Choroid plexus epithelial cell (primary cell): ENCODE measurements at places on chromosomes 5 and 9.

GRCh38 chr5:119682372-119682771 is 53.0 kb downstream of the FAM170A start:
- DNase-seq, result no peak

GRCh38 chr5:8845296-8845695 is 700.6 kb downstream of the SEMA5A start:
- no peak for DNase-seq

DNA sequence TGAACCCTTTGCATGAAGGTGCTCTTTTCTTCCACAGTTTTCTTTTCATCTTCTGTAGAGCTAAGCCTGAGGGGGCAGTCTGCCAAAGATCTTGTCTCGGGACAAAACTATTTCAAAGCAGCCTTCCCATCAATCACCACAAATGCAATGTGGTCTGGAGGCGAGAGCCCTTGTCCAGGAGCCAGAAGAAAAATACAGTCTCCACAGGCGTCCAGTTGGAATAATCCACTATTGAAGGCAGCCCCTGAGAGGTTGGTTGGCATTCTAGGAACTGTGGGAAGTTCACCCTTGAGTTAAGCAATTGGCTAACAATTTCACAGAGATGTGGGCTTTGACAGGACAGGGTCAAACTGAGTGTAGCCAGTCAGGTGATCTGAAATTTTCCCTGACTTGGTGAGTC is 72.0 kb downstream of the SEMA6A start:
- peak; percentile 84 for DNase-seq

DNA sequence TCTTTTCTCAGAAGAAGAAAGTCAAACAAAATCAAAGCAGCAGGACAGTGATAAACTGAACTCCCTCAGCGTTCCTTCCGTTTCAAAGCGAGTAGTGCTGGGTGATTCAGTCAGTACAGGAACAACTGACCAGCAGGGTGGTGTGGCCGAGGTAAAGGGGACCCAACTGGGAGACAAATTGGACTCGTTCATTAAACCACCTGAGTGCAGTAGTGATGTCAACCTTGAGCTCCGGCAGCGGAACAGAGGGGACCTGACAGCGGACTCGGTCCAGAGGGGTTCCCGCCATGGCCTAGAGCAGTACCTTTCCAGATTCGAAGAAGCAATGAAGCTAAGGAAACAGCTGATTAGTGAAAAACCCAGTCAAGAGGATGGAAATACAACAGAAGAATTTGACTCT is 2.7 kb downstream of the CAMLG start:
- DNase-seq, result no peak

- peak; percentile 14 for DNase-seq
Measured at GRCh38 chr9:11269036-11269435, 656.2 kb upstream of the PTPRD start.

DNA sequence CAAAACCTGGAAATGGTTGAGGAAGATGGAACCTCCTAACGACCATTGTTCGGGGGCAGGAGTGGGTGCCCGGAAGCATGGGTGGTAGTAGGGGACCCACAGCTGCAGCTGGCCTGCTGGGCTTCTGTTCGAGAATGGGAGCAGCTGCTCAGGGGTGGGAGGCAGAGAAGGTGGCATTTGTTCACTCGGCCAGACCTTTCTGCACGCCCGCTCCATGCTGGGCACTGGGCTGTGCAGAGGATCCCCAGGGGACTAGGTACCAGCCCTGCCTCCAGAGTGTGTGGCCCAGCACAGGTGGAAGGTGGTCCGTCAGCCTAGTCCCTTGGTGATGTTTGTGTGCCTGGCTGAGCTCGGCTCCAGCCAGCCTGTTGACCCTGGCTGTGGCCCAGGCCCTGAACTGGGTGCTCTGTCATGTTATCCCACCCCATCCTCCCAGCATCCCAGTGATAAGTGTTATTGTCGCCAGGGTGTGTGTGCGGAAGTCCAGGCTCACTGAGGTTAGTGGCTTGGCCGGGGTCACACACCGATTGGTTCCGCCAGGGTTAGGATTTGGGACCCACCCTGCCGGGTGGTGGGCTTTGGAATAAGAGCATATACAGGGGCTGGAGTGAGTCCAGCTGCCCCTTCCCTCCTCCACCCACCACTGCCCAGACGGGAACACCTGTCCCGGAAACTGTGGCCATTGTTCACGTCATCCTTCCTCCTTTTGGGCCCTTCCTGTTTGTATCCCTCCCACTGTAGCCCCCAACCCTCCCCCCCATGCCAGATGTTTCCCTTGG is 4.8 kb downstream of the N4BP3 start:
- DNase-seq, result no peak

- peak; percentile 36 for DNase-seq
Measured at GRCh38 chr5:106121972-106122605, 1548.6 kb downstream of the EFNA5 start.

DNA sequence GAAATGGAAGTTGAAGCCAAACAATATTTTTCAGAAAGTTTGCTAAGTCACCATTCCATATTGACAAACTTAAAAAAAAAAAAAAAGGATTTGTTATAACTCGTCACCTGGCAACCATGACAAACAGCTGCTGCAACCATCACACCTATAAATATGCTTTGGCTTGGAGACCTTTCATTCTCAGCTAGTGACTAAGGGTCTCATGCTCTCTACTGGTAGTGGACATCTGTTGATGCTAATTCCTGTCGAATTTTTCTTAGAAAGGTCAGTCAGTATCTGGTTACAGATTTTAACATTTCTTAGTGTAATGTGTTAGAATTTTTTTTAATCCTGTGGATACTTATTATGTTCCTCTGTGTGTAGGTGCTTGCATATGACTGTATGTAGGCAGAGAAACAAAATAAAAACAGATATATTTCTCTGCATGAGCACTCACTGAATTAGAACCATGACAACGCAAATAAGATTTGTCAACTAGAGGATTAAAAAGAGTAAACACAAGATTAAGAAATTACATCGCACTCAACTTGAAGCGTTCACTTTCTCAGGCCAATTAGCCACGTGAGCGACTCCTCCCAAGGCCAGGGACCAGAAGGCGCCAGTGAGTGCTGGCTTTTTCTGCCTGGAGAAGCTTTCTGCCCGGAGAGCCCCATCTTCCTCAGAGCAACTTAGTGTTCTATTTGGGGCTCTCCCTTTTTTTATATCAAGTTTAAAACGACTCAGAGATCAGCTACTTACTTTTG is 27.0 kb upstream of the ZNF622 start:
- peak; percentile 97 for DNase-seq

GRCh38 chr5:141330299-141331080 is at the start of gene PCDHGA1:
PCDHGA1 (plus strand) TSS chr5:141330514.
- DNase-seq, result peak; percentile 67

- no peak for DNase-seq
Measured at GRCh38 chr5:87674235-87674634, 261.5 kb upstream of the CCNH start.

DNA sequence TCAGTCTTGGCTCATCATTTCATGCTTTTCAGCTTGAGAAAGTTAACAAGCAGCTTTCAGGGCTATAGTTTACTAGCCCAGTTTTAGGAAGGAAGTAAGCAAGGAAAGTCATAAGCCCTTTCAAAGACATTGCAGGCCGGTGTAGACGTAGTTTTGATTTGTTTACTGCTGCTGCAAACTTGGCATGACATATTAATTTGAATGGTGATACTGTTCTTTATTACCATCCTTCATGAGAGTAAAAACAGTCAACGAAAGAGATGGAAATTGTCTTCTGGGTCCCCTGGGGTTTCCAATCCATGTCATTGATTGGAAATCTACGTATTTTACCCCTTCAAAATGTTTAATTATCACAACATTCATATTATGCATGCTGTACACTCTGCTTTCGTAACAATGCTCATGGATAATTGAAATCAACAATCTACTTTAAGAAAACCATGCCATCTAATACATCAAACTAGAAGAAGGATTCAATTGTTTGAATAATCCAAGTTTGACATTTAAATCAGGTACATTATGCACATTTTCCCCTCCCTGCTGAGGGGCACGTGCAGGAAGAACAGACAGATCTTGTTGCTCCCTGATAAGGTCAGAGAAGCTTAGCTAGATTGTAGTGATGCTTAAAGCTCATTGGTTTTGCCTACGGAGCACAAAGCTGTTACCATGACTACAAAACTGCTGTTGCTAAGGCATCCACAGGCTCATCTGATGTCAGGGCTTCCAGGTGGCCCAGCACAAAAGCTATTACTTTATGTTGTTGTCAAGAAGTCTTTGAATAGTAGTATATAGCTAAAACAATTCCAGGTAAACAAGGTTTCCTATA is 139.9 kb upstream of the PRLR start:
- peak; percentile 0 for DNase-seq

GRCh38 chr9:127723444-127723843 is 7.6 kb downstream of the TTC16 start:
- DNase-seq, result peak; percentile 35

DNA sequence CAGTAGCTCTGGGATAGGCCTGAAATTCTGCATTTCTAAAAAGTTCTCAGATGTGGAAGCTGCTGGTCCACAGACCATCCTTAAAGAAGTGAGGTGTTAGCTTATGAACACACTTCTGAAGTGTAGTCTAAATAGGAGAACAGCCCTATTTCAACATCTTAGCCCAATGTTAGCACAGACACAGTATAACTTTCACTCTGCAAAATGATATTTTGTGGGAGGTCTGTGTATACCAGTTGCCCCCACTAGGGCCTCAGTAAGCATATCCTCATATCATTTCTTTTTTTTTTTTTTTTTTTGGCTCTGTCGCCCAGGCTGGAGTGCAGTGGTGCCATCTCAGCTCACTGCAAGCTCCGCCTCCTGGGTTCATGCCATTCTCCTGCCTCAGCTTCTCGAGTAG is 7.5 kb upstream of the HABP4 start:
- DNase-seq, result no peak

DNA sequence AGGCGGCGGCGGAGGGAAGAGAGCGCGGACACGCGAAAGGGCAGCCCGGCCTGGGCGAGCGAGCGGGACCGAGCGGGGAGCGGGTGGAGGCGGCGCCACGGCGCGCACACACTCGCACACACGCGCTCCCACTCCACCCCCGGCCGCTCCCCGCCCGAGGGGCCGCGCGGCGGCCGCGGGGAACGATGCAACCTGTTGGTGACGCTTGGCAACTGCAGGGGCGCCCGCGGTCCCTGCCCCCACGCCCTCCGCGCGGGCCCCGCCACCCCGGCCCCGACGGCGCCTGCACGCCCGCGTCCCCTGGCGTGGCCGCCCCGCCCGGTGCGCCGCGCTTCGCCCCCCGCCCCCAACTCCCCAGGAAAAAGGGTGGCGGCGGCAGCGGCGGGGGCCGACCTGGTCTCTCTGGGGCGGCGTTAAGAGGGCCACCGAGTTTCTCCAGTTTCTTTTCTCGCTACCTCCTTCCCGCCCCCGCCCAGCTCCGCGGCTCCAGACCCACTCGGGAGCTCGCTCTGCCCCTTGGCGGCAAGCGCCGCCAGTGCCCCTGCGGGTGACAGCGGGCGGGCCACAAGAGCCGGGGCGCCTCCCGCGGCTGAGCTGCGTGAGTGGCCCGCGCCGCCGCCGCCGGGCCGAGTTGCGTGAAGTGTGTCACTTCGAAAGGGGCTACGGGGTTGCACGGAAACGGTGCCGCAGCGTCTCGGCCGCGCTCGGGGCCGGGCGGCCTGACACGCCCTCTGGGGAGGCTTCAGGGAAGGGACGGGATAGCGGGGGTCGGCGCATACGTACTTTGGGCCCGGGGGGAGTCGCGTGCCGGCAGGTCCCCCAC is at the start of gene NR3C1:
Gene NR3C1, minus strand, starts transcription at position 94 of the 823 bp plus-strand sequence. CDS start 2,847 bp downstream, outside the sequence.
- peak; percentile 89 for DNase-seq

DNA sequence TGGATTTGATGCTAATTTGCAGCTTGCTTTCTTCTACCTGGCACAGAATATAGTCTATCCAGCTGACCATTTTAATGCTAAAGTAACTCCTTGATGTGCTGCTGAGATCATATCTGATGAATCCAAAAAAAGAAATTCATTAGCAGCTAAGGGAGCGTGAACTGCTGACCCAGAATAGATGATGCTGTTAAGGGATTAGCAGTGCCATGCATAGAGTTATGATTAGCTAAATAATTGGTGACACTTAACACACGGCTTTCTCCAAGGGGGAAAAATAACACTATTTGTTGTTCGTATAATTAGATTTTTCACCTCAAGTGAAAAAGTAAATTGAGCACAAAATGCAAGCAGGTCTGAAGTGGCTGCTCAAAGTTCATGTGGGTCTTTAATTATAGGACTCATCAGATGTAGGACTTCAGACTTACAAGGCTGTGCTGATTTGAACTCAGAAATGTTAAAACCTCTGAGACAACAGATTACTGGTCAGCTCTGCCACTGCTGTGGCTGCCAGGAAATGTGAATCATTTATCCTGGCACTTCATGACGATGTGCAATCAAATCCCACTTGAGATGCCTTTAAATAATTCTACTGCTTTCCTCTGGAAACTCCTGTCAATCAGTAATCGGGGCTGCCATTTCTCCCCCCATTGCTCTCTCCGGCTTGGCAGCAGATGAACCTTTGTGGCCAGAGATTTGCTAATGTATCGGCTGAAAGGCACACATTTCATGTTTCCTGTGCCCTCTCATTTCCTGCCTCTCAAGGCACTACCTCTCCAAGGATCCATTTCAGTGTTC is 291.6 kb upstream of the C9orf72 start:
- DNase-seq, result peak; percentile 49
